ENCODE measurements at places on chromosomes 16 and 17.

DNA sequence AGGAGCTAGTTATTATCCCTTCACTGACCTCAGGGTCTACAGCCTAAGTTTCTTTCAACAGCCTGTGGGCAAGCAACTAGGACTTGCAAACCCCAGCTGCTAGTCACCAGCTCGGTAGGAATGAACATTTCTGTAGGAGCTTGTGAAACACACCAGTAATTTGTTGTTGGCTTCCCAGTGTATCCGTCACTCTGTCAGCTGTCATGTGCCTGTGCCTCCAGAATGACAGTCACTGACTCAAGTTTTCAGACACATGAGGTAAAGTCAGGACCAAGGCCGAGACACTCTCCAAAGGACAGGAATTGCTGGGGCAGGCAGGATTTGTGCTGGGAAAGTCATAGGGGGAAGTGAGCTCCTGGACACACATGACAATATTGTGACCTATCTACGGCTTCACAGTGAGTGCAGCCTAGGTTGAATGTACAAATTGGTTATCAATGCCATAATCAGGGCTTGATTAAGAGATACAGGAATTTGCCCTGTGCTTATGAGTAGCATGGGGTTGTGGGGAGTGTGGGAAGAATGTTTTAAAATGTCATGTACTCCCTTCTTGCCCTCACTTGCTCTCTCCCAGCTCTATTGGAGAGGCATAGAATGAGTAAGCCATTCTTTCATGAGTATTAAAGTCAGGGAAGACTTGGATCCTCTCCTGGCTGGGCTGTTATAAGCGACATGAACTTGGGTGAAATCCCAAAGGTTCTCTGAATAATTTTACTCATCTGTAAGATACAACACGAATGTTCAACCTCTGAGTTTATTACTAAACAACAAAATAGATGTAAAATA, 391.4 kb downstream of the UTP18 start:
- DNase-seq: no peak

DNA sequence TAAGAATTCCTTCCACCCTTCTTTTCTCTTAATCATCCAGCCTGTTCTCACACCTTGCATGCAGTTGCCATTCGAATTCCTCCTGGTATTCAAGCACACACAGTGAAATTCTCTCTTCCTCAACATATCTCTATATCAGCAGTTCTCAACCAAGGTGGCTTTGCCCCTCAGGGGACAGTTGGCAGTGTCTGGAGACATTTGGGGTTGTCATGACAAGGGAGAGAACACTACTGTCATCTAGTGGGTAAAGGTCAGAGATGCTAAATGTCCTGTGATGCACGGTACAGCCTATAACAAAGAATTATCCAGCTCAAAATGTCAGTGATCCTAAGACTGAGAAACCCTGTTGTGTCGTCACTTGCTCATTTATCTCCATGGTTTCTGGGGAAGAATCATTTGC, 94.8 kb upstream of the CPHXL start:
- no peak for DNase-seq

- DNase-seq: no peak
Measured at GRCh38 chr17:63441654-63442053, 4.5 kb downstream of the CYB561 start.

DNA sequence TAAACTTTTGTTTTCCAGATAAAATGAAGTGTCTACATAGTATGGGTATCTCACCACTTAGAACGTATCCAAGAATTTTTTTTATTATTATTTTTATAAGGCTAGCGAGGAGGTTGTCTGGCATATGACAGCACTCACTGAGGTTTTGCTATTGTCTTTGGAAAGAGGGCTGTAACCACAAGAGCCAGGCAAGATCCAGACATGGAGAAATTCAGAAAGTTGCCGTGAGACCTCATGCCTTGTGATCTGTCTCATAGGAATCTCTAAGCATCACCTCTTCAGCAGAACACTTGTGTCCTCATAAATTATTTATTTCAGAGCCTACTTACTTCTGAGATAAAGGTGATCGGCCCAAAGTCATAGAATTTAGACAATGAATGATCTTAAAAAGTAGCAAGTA, 410.8 kb downstream of the CDH11 start:
- no peak for DNase-seq

GRCh38 chr16:29943846-29944799, 17.8 kb upstream of the TMEM219 start:
- no peak for DNase-seq

DNA sequence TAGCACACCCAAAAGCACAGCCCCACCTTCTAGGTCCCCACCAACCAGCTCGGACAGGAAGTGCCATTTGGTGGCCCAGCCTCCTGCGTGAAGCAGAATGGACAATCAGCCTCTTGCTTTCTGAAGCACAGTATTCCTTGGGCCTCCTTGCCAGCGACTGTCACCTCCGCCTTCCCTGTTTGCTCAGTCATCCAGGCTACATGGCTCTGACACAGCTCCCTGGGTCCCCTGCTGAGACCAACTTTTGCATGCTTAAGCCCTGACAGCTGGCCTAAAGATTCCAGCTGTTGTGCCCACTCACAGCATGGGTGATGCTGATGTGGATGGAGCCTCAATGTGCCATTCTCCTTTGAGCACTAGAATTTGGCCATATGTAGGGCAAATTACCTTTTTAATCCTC, 4.5 kb upstream of the CACNG5 start:
- no peak for DNase-seq

DNA sequence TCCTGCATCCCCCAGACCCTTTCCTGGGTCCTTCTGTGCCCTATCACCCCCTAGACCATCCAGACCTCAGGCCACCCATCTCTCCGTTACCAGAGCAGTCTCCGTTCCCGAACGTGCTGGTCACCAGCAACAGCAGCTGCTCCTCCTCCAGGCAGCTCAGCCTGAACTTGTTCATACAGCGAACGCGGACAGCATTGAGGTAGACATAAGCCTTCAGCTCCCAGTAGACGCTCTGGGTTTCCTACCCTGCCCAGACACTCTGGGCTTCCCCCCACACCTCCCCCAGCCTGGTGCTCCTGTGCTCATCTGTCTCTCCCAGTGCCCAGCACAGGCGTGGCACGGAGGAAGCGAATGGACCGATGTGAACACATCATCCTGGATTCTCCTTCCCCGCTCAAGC, 41.6 kb upstream of the RNFT1 start:
- no peak for DNase-seq

DNA sequence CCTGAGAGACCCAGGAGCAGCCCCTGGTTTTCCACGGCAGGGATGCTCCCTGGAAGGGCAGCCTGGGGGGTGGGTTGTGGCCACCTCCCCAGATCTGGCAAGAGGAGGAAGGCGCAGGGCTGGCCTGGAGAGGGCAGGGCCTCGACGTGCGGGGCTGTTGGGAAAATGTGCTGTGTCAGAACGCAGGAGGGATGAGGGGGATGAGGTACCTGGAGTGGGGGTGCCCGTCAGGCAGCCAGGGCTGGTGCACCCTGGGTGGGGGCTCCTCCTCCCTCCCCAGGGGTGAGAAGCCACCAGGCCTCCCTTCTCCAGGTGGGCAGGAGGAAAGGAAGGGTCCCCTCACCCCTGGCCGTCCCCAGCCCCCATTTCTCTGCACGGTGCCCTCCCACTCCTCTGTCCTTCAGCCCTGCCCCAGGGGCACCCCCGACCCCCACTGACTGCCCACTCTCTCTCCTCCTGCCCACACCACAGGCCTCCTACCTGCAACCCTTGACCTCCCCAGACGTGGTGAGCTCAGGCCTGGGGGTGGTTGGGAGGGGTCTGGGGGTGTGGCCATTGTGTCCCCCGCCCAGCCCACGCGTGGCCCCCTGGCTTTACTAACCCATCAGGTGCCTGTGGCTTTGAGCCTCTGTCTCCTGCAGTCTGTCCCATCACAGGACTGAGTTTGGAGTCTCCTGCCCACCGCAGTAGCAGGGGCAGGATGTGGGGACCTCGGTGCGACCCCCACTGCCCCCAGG, 39.6 kb downstream of the BAHCC1 start:
- no peak for DNase-seq

DNA sequence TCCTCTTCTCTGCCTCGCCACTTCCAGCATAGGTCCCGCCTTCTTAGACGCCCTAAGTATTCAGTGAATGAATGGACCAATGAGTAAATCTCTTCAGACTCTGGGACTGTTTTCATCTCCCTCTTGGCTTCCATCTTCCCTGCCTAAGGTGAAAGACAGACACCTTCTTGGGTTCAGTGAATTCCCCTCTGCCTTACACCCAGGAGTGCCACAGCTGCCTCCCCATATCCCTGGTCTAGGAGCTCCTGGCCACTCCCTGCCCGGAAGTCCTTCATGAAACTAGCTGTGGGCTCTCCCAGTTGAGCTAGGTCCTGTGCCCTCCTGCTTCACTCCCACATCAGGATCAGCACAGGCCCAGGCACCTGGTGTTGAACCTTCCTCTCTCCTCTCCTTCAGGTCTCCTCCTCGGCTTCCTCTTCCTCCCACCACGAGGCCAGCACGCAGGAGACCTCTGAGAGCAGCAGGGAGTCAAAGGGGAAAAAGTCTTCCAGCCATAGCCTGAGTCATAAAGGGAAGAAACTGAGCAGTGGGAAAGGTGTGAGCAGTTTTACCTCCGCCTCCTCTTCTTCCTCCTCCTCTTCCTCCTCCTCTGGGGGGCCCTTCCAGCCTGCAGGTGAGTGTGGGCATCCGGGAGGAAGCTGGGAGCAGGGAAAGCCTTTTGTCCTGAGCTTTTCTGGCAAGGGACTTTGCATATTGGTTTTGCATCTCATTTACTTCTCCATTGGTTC, 10.3 kb downstream of the MLLT6 start:
- no peak for DNase-seq

DNA sequence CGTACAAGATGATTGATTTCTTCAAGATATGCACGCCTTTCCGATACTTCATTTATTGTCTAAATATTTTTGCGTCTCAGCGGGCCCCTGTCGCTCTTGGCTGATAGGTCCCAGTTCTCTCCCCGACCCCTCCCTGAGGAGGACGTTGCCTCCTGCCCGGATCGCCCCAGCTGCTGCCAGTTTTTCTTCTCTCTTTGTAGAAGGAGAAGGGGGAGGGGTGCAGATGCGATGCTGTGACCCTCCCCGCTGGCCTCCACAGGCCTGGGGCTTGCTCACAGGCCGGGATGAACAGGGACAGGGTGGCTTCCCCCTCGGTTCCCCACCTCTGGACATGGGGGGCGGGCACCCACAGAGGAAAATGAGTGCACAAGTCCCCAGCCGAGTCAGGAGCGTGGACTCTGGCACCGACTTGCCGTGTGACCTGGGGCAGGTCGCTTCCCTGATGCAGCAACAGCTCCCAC, 53.6 kb upstream of the ZC3H18 start:
- no peak for DNase-seq

DNA sequence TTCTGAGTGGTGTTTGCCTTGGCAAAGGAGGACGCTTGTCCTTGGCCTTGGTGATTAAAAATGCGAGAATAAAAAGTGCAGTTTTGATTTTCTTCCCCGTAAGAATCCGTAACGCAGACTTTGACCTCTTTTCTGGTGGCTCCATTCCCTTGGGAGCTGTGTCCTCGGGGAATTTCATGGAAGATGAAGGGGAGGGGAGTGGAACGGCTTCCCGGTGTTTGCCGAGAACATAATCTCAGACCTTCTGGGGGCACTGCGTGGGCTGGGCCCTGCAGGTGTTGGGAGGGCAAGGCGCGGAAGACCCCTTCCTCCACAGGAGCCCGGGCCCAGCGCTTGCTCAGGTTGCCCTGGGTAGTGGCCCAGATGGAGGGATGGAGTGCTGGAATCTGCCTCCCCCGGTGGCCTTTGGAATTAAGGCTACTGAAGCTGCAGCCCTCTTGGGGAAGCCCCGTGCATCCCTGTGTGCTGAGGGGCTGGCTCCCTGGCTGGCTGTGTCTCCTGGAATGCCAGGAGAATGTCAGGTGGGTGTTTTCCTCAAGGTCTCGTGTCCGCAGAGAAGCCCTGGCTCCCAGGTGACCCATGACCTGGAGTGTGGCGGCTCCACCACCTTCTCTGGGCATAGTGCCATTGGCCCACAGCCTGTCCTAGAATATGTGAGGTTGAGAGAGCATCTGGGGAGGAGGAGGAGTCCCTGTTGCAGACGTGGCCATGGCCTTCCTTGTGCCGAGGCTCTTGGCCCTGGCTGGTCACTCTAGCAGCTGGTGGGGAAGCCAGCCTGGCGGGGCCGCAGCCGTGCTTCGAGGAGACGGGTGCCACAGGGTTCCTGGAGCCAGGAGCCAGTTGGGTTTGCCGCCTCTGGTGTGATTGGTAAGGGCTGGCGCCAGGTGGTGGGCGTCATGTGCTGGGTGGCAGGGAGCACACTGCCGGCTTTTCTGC, 3.1 kb downstream of the BAIAP2 start:
- DNase-seq: no peak

DNA sequence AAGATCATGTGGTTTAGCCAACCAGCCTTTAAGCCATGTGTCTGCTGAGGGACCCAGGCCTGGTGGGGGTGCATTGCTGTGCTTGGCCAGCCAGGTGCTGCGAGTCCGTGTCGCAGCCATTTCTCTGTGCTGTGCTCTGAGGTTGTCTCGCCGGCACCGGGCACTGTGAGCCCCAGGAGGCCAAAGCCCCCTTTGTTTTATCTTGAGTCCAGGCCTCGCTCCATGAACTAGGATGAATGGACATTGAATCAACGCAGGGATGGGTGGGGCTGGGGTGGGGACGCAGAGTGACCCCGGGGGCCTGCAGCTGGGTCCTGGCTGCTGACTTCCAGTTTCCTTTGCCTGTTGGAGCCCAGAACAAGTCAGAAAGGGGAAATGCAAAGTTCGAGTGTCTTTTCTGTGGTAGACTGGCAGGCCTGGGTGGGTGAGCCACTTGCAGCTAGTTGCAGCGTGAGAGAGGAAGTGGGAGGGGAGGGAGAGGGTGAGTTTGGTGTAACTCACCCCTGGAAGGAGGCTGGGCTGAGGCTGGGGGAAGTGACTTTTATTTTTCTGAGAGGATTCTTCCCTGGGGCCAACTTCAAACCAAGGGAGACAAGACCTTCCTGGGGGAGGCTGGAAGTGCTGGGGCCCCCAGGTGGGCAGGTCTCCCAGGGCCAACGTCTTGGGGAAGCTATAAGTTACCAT, 324.7 kb downstream of the SEC14L1 start:
- DNase-seq: peak; percentile 81

- DNase-seq: no peak
Measured at GRCh38 chr17:10727192-10727591, 2.6 kb downstream of the TMEM220 start.

DNA sequence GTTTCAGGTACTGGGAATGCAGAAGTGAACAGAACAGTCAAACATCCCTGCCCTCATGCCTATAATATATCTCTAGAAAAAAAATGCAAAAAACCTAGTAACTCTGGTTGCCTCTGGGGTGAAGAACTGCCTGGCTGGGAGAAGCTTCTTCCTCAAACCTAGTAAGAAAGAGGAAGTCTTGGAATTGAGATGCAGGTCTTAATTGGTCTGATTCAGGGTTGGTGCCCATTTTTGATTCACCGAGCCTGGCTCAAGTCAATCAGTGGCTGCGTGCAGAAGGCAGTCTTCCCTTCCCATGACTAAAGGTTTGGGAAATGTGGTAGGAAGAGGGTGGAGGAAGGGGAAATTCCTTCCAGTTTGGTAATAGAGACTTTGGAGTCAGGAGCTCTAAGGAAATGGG, 22.4 kb downstream of the CDRT15 start:
- no peak for DNase-seq

Measured in activated CD8-positive, alpha-beta memory T cell treated with anti-CD3 and anti-CD28 coated beads, Interleukin-2, amount 50 U/mL, for 48 hours (primary cell).